ENCODE measurements at places on chromosomes 2 and 18. TPM values are rescaled to one million over a fixed set of nuclear protein-coding genes. Genes with fewer than 3 reads are reported as not detected.

GRCh38 chr18:2027016-2027415, 544.3 kb downstream of the METTL4 start:
- DNase-seq, result no peak

DNA sequence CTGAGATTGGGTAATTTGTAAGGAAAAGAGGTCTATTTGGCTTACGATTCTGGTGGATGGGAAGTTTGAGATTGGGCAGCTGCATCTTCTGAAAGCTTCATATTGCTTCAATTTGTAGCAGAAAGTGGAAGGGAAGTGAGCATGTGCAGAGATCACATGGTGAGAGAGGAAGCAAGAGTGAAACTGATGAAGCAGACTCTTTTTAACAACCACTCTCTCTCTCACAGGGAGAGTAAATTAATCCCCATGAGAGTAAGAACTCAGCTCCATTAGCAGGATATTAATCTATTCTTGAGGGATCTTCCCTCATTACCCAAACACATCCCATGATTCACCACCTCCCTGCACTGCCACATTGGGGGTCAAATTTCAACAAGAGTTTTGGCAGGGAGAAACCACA, 298.5 kb upstream of the CELF4 start:
- no peak for DNase-seq

GRCh38 chr2:66573416-66573815, 138.5 kb downstream of the MEIS1 start:
- peak; percentile 50 for DNase-seq

DNA sequence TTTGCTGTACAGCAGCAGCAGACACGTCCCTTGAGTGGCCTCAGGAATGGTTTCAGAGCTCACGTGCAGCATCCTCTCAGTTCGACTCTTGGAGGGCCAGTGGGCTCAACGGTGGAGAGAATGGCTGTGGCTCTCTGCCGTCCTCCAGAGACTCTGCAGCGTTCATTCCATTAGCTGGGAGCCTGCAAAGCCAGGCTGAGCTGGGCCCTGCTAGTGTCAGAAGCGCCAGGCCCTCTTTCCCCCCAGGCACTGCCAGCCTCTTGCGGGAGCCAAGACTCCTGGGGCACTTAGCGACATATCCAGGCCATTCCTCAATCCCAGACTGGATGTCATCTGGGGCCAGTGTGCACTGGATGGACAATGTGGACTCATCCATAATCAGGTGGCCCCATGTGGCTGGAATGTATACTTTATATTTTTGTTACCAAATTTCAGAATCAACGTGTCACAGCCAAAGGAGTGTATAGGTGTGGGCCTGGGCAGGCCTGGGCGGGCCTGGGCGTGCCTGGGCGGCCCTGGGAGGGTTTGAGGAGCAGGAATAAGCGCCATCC, 125.1 kb upstream of the EPAS1 start:
- DNase-seq, result no peak

- DNase-seq, result peak; percentile 92
Observed at GRCh38 chr2:171522052-171522787, at the start of gene CYBRD1. Gene CYBRD1, plus strand, starts transcription at chr2:171522474. Its CDS starts 72 bp downstream, at chr2:171522546.

DNA sequence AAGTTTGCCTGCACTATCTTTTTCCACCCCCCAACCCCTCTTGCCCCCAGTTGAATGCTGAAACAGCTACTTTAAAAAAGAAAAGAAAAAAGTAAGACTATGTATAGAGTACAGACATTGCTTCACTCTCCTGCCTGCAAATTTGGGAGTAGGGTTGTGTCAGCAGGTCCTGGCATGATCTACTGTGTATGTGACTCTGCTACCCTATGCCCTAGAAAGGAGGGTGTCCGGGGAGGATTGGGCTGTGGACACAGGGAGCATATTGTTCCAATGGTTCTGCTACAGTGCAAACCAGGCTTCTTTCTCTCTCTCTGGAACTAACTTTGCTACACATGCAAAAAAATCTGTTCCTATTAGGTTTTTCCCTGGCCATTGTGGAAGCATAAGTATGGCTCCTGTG, 9.9 kb upstream of the ZEB2 start:
- DNase-seq, result peak; percentile 19

- DNase-seq, result no peak
Observed at GRCh38 chr2:209808521-209808920, 36.9 kb downstream of the UNC80 start.

GRCh38 chr2:168120730-168121129, 126.7 kb downstream of the STK39 start:
- DNase-seq, result no peak

DNA sequence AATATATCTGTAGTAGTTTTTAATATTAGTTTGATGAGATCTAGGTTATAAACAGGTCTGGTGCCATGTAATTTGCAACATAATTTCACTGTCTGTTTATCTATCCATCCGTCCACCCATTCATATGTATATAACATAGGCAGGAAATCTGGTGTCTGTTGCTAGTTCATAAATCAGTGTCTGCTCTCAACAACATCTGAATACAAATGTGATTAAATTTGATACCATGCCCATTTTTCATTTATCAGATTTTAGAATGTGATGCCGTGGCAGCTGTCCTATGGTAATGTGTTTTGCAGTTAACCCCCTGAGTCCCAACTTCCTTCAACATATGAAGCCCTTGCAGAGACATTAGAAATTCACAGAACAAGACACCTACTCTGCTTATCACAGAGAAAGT, 228.4 kb downstream of the CMPK2 start:
- peak; percentile 33 for DNase-seq

- DNase-seq, result no peak
Observed at GRCh38 chr2:213296270-213296669, 12.0 kb downstream of the SPAG16 start.

- peak; percentile 37 for DNase-seq
Observed at GRCh38 chr2:121362774-121363173, 77.8 kb upstream of the TFCP2L1 start.

GRCh38 chr2:239674981-239675825, 274.4 kb upstream of the HDAC4 start:
- DNase-seq, result no peak

DNA sequence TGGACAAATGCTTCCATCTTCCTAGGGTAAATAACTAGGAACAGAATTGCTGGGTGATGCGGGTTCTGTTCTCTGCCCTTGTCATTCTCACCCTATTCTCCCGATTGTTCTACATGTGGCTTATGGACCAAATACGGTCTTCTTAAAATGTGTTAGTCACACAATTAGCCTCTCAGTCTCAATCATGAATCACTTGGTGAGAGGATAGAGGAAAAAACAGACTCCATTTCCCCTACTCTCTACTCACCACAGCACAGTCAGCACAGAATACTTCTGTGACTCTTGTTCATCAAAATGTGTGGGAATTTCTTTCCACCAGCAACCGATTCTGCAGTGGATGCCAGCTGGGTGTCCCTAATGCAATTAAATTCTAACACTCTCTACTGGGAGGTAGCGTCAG, 125.2 kb downstream of the SH3BP4 start:
- DNase-seq, result no peak

DNA sequence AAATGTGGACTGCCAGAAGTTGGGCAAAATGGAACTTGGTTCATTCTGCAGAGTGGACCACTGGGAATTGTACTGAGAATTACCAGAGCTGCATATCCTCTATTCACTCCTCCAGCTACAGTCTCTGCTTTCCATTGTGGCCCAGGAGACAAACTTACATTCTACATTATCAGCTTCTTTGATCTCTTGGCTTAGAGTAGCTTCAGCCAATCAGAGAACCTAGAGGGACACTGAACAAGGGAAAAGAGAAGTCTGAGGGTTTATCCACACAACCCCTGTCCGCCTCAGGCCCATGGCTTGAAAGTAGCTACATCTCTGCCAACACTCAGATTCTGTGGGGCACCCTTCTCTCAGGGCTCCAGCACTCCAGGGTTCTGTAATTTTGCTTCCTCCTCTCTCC, 251.1 kb downstream of the TRIB2 start:
- no peak for DNase-seq

DNA sequence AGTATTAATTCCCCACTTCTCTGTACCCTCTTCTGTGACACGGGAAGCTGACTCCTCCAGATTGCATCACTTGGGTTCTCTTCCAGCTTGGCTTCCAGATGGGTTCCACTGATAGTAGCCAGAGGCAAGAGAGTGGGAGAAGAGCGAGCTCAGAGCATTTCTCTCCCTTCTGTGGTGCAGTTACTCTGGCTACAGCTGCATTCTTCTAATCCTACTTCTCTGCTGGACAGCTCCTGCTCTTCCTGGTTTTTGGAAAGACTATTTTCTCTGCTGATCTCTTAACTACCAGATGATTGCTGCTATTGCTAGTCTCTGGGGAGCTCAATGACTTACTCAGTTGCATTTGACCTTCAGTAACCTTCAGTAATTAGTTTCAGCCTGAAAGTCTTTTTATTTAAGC, 187.5 kb upstream of the MAP2 start:
- DNase-seq, result no peak

- no peak for DNase-seq
Observed at GRCh38 chr2:42371611-42372473, 10.8 kb upstream of the COX7A2L start.

DNA sequence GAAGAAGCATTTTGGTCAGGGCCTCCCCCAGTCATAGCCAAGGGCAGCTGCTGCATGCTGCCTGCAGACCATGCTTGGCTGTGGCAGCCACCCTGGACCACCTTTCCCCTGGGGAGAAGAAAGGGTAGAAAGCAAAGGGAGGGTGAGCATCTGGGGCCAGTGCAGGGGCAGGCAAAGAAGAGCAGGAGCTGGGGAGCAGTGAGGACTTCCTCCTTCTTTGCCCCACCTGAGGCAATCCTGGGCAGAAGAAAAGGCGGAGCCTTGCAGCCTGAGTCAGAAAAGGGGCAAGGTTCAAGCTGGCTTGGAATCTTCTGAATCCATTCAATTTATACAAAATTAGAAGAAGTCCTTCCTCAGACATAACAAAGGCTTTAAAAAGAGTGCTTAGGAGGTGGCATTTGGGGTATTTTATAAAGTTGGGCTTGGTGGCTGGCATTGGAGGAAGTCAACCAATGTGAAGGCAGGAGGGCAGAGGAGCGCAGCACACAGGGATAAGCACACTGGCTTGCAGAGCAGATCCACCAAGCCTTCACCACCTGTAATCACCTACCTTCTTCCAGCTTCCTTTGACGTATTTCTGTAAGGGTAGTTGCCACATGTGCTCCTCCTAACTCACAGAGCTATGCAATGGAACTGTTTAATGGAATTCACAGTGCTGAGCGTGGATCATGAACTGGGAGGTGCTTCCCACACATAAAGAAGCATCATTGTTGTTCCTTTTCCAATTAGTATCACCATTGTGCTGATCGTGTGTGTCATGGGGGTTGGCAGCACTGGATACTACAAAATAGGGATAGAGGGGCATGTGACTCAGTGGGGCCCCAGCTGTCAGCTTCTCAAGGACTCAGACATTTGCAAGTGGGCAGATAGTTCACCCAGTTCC, 154.4 kb upstream of the EPAS1 start:
- DNase-seq, result no peak

GRCh38 chr2:235148201-235149170, 196.7 kb downstream of the SH3BP4 start:
- no peak for DNase-seq

DNA sequence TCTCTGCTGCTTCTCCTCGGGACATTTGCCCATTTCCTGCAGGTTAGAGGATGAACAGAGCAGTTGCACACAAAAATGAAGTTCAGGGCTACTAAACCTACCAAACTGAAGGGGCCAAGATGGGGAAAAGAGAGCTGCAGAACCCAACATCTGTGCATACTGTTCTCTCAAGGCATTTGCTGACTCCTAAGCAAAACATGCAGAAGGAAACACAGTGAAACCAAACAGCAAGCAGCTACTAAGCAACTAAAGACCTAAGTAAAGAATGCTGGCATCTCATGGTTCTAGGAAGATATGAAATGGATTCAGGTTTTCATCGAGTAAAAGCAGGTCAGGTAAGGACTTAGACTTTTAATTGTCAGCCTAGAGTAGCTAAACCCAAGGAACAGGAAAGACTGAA, 111.9 kb upstream of the SYT4 start:
- no peak for DNase-seq

- peak; percentile 38 for DNase-seq
Observed at GRCh38 chr18:48441405-48441881, 32.3 kb upstream of the ZBTB7C start.

The SERPINB3 gene
- total RNA-seq, result not detected

The GPR155 gene
- total RNA-seq, result 5.7 TPM

The SP5 gene
- 4.2 TPM for total RNA-seq

The ALK gene
- 0.09 TPM for total RNA-seq

The IL1R2 gene
- total RNA-seq, result 7.3 TPM

The MAL gene
- total RNA-seq, result 1.3 TPM

The GKN1 gene
- total RNA-seq, result not detected

The TMEM200C gene
- 1.3 TPM for total RNA-seq

The RAB6C gene
- total RNA-seq, result not detected

The TLX2 gene
- total RNA-seq, result not detected

The AFF3 gene
- total RNA-seq, result 90.9 TPM

The TMEM198 gene
- total RNA-seq, result 7.1 TPM

The OSR1 gene
- total RNA-seq, result 21.3 TPM

The AP1S3 gene
- total RNA-seq, result 14.2 TPM

The ACADL gene
- total RNA-seq, result 27.6 TPM

The CPO gene
- not detected for total RNA-seq

The ARHGAP28 gene
- 9.4 TPM for total RNA-seq

The HYCC2 gene
- 25.2 TPM for total RNA-seq

The REG3G gene
- total RNA-seq, result 0.43 TPM

The PPIG gene
- total RNA-seq, result 40.9 TPM

The NEU2 gene
- not detected for total RNA-seq

Data from lung (tissue), 17 donors.